ENCODE measurements at places on chromosomes 3 and 15. TPM values are rescaled to one million over a fixed set of nuclear protein-coding genes. Genes with fewer than 3 reads are reported as not detected.

- no peaks in the 10 kb centered on the region for H3K36me3 ChIP-seq
- DNase-seq, result no peak
- no peaks in the 10 kb centered on the region for H3K27me3 ChIP-seq
- H3K4me1 ChIP-seq, result no peaks in the 10 kb centered on the region
- peak overlapping the region; percentile 16 for H3K27ac ChIP-seq
- no peak overlapping the region for H3K4me3 ChIP-seq
These were observed 142.1 kb downstream of the NUP210 start for GRCh38 chr3:13277860-13278531.

- no peaks in the 10 kb centered on the region for H3K4me1 ChIP-seq
- no peaks in the 10 kb centered on the region for H3K27me3 ChIP-seq
- H3K27ac ChIP-seq, result no peak overlapping the region
- DNase-seq, result no peak
These were observed 22.8 kb downstream of the BCHE start for GRCh38 chr3:165814380-165814779.

DNA sequence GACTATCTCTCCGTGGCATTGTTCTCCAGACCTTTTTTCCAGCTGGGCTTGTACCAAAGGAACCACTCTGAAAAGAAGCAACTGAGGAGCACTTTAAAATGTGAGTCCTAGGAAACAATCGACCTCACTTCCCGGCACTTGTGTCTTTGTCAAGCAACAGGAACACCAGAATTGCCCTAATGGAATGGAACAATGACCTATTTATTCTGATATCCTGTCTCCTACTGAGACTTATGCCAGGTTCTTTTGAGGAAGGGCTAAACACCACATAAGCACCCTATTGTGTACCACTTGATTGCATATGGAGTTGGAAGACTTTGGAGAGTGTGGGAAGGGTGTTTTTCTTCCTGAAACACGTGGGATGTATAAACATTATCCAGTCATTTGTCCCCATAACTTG lies 56.8 kb upstream of the TGFBR2 start:
- H3K4me3 ChIP-seq, result no peak overlapping the region
- DNase-seq, result no peak
- H3K36me3 ChIP-seq, result no peaks in the 10 kb centered on the region
- H3K4me1 ChIP-seq, result no peaks in the 10 kb centered on the region
- H3K27me3 ChIP-seq, result no peaks in the 10 kb centered on the region

GRCh38 chr3:172096881-172097420 lies 57.6 kb downstream of the FNDC3B start:
- H3K4me3 ChIP-seq, result no peak overlapping the region
- no peak for DNase-seq
- H3K36me3 ChIP-seq, result no peaks in the 10 kb centered on the region
- H3K27ac ChIP-seq, result peak overlapping the region; percentile 67
- peaks cover 38% of the 10 kb centered on the region for H3K4me1 ChIP-seq
- no peaks in the 10 kb centered on the region for H3K27me3 ChIP-seq

DNA sequence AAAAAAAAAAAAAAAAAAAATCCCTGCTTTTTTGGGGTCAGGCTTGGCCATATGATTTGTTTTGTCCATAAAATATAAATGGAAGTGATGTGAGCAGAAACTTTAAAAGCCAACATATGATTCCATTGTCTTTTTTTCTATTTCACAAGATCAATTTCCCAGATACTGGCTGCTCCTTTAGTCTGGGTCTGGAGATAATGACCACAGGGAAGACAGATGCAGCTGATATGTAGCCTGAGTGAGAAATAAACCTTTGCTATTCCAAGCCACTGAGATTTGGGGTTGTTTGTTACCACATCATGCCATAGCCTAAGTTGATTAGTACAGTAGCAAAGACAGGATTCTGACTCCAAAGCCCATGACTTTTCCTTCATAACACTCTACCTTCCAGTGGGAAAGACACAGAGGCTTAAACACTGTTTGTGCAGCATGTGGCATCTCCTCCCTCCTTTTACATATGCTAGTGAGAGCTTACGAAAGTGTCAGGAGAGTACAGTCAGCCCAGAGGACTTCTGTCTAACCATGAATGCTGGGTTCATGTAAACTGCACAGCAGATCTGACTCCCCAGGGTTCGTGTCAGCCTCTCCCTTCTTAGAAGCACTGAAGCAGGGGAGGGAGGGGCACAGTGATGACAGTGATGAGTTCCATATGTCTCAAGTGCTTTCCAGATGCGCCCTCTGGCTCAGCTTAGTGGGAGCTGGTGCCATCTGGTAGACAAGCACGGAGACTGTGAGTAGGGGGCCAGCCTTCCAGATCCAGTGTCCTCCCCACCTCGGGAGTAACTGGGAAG lies 36.7 kb upstream of the SLC7A14 start:
- H3K27ac ChIP-seq, result no peak overlapping the region
- H3K4me3 ChIP-seq, result no peak overlapping the region
- H3K36me3 ChIP-seq, result no peaks in the 10 kb centered on the region

GOLGA6L10 gene
- 1.5 TPM for total RNA-seq

- no peaks in the 10 kb centered on the region for H3K27me3 ChIP-seq
- H3K4me1 ChIP-seq, result no peaks in the 10 kb centered on the region
- no peak overlapping the region for H3K4me3 ChIP-seq
These were observed 427.2 kb downstream of the ZIC1 start for GRCh38 chr3:147836330-147836729.

GRCh38 chr3:55607844-55608243 lies 120.7 kb upstream of the WNT5A start:
- H3K4me3 ChIP-seq, result no peak overlapping the region
- H3K27ac ChIP-seq, result no peak overlapping the region
- H3K4me1 ChIP-seq, result no peaks in the 10 kb centered on the region
- DNase-seq, result no peak

DNA sequence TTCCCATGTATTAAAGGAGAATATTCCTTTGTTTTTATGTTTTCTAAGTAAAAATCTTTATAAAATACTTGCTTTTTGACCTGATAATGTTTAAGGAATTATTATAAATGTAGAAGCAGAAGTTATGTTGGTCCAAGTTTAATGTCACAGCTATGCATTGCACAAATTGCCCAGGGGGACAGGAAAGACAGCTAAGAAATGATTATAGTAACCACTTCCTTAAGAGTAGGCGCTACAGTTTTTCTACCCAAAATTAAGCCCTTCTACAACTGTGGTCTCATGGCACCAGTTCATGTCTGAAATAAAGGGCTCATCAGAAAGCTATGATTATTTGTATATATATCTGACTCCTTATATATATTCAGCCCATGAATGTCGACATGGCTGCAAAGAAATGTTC lies 176.4 kb downstream of the GBE1 start:
- H3K4me1 ChIP-seq, result no peaks in the 10 kb centered on the region
- no peak for DNase-seq
- H3K27ac ChIP-seq, result no peak overlapping the region
- H3K36me3 ChIP-seq, result peaks cover 9% of the 10 kb centered on the region

TRPM1 gene
- not detected for total RNA-seq

LINS1 gene
- 1.7 TPM for total RNA-seq
